EL (cell line): ENCODE measurements at places on chromosomes 2 and 18.

DNA sequence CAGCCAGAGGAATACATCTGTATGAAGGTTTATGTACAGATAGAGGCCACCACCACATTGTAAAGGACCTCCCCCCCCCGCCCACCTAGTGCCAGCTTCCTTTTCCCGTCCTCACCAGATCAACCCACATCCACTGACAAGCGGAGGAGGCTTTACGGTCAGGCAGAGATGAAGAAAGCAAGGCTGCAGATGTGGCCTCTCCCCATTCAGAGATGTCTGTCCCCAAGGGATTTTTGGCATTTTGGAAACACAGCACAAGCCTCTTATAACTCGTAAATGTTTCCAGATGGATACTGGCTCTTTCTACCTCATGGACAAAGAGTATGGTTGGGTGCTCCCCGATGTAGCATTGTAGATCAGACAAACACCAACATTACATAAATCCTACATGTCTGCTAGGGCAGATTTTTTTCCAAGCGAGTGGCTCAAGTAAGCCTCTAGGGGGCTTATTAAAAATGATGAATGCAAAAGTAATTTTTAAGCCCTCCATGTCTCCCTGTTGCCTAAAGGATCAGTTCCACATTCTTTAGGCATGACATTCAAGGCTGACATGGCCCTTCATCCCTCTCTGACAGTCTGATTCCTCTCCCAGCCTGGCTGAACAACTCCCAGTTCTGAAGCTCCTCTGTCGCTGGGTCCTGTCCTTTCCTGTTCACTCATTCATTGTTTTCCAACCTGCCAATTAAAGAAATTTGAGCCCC lies 11.7 kb downstream of the VIT start:
- DNase-seq: peak; percentile 92

DNA sequence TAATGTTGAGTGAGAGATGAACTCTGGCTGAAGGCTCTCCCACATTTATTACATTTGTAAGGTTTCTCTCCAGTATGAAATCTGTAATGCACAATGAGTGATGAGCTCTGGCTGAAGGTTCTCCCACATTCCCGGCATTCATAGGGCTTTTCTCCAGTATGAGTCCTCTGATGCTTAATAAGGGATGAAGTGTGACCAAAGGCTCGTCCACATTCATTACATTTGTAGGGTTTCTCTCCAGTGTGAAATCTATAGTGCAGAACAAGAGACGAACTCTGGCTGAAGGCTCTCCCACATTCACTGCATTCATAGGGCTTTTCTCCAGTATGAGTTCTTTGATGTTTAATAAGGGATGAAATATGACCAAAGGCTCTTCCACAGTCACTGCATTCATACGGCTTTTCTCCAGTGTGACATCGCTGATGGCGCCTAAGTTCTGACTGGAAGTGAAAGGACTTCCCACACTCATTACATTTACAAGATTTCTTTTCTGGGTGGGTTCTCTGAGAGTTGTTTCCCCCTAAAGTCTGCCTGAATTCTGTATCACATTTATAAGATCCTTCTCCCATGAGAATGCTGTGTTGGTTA lies 10.2 kb downstream of the ZNF514 start:
- DNase-seq: no peak

DNA sequence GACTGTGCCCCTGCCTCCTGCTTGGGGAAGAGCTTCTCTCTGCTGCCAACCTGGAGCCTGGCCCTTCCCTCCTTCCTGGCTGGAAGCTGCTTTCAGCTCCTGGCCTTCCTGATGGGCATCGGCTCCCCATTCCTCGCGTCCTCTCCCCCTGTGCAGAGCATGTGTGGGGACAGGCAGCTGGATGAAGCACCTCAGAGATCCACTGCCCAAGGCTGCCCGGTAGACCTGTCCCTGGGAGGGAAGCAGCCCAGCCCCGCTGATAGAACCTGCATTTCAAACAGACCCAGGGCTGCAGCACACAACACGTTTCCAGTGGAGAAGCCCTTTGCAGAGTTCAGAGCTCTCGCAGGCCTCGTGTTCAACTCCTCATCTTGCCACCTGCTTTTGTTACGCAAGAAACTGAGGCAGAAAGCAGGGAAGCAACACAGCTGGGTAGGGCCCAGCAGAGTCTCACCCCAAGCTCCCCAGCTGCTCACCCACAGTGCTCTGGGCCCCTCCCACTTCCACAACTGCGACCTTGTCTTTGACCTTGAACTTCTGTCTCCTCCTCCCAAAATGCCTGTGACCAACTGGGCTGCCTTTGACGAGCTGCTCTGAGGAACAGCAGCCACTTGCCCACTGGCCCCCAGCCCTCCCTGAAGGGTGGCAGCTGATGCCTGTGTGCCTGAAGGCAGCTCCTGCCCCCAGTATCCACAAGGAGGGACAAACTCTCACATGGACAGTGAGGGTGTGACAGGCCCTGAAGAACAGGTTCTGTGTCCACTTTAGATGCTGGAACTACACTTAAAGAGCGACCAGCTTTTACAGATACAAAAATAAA lies 65.5 kb downstream of the PARD6G start:
- DNase-seq: no peak

DNA sequence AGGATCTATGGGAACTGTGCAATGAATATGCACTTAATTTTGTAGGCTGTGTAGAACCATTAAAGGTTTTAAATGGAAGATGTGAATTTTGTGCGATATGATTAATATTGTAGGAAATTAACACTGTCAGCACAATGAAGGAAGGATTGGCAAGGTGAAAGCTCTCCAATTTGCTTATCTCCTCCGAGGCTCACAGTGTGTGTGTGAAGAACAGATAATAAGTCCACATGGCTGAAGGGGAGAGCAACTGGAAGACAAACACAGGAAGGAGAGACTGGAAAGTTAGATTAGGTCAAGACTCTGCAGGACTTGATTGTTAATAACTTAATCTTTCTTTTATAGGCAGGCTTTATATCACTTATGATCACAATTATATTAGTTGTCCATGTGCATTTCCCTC lies 269.7 kb upstream of the VRK2 start:
- no peak for DNase-seq

DNA sequence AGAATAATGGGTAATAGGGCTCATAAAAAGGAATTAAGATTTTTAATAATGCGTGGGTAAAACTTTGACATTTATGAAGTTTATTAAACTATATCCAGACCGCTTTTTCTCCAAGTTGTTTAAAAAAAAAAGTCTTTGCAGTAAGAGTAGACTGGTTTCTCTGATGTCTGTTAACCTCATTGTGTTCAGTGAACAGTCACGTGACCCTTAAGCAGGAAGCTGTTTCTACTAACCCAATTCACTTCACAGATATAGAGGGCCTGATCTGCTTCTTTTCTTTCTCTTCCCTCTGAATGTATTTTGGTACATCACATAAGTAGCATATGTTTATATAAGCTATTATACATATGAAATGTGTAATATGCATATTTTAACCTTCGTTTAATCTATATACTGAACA lies 1011.3 kb upstream of the CELF4 start:
- no peak for DNase-seq

DNA sequence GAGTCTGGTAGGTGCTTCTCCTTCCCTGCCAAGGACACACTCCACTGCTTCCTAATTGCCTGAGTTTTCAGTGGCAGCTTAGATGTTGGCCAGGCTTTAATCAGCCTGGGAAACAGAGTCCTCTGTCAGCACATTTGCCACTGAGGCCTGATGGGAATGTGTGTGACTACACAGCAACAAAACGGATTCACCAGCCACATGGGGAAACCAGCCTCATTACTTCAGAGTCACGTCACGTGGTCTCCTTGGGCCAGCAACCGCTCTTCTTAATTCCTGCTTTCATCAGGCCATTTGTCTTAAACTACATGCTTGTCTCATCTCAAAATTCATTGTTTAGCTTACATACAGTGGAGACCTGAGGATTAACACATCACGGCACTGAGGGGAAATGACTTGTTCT lies 93.9 kb upstream of the LTBP1 start:
- no peak for DNase-seq

GRCh38 chr2:20378891-20379519 lies 28.4 kb upstream of the PUM2 start:
- DNase-seq: peak; percentile 85

DNA sequence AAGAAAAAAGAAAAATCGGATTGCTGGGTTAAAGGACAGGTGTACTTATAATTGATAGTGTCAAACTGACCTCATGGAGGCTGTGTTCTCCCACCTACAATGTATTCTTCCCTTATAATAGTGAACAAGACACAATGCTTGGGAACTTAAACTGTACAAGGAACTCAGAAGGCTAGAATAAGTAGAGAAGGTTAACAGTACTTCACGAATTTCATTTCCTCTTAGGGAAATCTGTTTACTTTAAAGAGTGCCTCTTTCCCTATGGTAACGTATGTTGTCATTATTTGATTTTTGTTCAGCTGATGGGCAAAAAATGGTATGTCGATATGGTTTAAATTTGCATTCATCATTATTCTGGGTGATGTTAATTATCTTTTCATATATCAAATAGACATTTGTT lies 9.2 kb upstream of the HK2 start:
- no peak for DNase-seq

DNA sequence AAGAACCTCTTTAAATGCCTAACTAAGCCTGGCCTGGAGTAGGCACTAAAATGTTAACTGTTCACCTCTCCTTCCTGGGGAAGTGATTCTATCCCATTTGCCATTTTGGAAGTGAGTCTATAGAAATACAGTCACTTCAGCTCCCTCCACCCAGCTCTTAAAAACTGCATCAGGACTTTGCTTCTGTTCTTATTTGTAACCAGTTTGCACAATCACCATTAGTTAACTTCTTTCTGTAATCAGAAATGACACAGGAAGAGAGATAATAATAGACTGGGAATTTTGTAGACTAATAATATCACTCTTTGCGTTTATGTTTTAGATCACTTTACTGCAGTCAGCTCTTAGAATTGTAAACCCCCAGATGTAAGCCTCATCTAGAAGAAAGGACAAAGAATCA lies 16.0 kb upstream of the MARCO start:
- no peak for DNase-seq

DNA sequence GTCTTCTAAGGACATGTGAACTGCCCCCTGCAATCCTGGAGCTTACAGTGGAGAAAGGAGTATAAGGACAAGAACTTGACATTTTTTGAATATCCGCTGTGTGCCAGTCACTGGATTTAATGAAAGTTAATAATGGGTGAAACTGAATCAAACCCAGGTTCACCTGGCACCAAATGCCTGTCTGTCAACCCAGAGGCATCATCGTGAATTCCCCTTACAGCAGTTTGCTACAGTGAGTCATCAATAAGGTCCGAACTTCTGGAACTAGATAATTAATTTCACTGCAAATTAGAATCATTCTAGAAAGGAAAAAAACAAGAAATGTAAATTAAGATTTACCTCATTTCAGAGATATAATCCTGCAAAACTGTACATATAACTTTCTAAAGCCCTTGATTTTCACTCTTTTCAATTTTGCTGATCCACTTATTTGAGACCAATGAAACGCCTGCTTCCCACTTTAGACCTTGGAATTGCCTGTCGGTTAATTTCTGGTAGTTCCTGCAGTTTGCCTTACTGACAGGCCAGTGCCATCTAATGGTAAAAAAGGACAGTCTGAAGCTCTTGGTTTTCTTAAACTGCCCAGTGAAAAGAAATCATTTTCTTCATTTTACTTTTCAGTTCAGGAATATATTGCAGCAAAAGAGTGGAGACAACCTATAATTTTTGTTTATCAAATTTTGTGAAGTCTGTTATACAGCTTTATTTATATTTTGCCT lies 8.2 kb downstream of the DSG2 start:
- DNase-seq: no peak

GRCh38 chr2:84247532-84247931 lies 211.5 kb downstream of the SUCLG1 start:
- no peak for DNase-seq

DNA sequence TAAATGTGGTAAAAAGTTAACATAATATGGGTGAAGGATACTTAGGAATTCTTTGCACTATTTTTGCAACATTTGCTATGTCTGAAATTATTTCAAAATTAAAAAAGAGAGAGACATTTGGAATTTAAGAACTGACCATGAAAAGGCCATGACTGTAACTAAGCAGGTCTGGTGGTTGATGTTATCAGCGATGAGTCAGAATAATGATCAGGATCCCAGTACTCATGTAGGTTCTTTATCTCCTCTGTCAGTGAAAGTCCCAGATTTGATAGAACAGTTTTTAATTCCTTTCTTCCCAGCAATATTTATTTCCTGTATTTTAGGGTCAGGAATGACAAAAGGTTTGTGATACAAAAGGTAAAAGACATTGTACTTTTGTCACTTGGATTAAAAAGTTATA lies 242.4 kb upstream of the ZNF521 start:
- DNase-seq: peak; percentile 64

DNA sequence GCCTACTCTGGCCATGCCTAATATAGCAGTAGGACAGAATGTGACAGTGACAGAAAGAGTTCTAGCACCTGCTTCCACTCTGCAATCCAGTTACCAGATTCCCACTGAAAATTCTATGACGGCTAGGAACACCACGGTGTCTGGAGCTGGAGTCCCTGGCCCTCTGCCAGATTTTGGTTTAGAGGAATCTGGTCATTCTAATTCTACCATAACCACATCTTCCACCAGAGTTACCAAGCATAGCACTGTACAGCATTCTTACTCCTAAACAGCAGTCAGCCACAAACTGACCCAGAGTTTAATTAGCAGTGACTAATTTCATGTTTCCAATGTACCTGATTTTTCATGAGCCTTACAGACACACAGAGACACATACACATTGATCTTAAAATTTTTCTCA lies 45.2 kb upstream of the TTR start:
- DNase-seq: no peak

DNA sequence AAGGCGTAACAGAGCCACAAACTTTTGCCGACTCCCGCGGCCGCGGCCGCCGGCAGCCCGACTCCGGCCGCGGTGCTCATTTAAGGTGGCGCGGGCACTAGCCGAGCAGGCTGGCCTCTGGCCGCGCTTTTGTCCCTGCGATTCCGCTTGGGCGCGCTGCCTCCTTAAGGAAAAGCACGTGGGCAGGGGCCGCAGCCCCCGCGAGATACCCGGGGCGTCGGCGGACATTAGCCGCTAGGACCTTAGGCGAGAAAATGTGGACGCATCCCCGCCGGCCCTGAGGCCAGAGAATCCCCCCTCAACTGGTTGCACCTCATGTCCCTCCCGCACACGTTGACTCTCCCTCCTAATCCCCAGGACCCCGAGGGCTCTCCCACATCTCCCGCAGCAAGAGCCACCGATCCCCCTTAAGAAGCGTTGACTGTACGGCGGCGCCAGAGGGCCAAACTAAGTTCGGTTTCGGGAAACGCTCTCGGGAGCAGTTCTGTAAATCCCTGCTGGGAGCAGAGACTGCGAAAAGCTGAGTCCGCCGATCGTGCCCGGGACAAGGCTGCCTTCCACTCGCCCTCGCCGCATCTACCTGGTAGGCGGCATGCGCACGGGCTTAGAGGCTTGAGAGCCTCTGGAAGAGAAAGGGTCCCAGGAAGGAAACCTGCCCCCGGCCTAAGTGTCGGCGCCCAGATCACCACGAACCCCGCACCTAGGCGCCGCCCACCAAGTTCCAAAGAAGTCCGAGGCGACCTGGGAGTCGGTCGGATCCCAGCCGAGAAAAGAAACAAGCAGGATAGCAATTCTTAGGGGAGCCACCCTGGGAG lies 1.8 kb upstream of the SATB2 start:
- peak; percentile 93 for DNase-seq

GRCh38 chr2:180694445-180695421 lies 285.7 kb upstream of the UBE2E3 start:
- peak; percentile 15 for DNase-seq

- peak; percentile 43 for DNase-seq
Measured at GRCh38 chr2:199019898-199020507, 437.7 kb downstream of the SATB2 start.

- DNase-seq: no peak
Measured at GRCh38 chr2:143015656-143016055, 113.6 kb upstream of the ARHGAP15 start.
